T-helper 9 cell (primary cell): ENCODE measurements at places on chromosomes 5 and 9.

DNA sequence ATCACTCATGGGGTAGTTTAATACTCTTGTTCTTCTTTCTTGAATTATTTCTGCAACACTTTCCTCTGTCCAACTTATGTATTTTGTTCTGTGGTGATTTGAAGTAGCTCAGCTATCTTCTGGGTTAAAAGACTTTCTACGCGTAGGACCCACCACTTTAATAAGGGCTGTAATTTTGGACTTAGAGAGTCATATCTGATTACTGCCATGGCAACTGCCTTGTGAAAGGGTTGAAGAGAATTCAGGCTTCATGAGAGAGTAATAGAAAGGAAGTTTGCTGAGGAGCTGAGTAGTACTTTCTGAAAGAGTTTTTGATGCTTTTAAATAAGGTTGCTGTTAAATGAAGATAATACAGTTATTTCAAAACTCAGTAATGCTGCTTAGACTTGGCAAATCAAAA lies 89.5 kb downstream of the TLE4 start:
- DNase-seq: no peak

DNA sequence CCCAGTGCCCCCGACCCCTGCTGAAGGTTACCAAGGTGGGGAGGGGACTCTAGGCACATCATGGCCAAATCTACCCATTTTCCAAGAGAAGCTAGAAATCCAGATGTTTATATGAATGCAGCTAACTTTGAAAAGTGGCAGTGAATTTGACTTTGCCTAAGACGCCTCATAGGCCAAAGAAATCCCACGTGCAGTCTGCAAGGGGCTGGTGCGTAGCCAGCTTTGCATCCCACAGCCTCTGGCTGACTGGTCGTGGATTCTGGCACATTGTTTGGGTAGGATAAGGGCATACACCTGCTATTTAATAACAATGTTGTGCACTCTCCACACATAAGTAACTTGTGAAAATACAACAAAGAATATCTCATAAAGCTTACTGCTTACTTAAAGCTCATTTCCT lies 3.5 kb upstream of the GADD45G start:
- no peak for DNase-seq

DNA sequence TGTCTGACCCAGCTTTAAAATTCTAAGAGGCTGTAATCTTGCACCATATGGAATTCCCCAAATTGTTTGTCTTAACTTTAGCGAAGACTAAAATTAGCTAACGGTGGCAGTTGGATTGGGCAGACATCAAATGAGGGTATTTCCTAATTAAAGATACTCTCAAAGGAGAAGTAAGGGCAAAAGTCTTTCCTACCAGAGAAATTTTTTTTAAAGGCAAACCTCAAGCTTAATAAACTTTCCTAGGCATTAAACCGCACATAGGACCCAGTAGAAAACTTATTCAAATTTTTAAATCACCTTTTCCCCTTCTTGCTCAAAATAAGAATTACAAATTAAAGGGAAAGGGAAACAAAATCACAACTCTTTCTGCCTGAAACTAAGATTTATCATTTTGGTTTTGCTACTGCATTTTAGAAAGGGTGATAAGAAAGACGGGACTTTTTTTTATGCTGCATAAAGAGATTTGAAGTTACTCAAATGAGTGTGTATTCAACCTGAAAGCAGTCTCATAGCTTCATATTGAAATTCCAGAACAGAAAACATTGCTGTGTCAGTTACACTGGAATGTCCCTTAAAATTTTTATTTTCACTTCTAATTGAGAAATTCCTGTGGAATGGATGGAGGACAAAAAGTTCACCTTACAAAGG lies 189.1 kb upstream of the PTGER4 start:
- no peak for DNase-seq

DNA sequence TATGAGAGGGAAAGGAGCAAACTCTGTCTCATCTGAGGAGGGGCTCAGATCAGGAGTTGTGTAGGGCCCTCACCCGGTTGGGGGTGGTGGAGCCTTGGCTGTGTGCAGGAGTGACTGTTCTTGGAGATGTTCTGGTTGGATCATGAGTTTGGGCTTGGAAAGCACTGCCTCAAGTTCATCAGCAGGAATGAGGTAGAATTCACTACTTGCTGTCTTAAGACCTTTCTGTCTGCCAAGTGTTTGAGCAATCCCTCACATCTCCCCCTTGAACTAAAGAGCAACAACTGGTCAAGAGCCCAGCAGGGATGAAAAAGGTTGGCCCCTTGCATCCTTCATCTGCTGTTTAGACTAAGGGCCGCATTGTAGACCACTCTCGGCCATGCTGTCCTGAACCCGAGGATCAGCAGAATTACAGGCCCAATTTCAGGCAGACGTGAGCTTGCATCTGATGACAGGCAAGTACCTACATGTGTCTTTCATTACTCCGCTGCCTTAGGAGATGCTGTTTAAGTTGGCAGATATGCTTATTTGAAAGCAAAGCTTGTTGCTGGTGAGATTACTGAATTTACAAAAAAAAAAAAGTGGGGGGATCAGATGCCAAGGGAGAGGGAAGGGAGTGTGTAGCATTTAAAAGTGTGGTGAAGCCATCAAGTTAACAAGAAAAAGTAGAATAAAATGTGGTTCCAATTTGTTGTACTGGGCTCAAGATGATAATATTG lies 36.4 kb downstream of the PIK3R1 start:
- DNase-seq: no peak

- DNase-seq: no peak
These were observed 456.5 kb upstream of the CDH9 start for GRCh38 chr5:27494887-27495286.

- no peak for DNase-seq
These were observed 356.4 kb upstream of the ACTBL2 start for GRCh38 chr5:57839025-57839424.

- no peak for DNase-seq
These were observed 160.0 kb downstream of the PIK3R1 start for GRCh38 chr5:68375540-68375939.

GRCh38 chr5:74673011-74673790 lies 11.8 kb upstream of the HEXB start:
- DNase-seq: no peak

DNA sequence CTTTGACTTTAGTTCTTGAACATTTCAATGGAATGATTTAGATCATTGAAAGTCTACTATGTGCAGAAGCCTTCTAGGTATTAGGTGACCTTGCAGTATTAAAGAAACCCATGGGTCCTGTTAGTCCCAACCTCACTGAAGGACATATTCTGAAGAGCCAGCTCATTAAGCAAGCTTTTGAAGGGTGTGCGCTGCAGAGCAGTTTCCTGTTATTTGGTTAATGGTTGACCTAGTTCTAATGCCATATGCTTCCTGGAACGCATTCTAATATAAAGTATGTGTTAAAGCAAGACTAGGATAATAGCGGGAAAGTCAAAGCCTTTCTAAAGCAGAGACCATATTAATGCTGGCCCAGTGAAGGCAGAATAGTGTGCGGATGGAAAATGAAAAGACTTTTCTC lies 20.1 kb downstream of the ZNF462 start:
- DNase-seq: no peak

- DNase-seq: no peak
These were observed 5.8 kb downstream of the ANXA6 start for GRCh38 chr5:151151793-151152192.

- DNase-seq: peak; percentile 1
These were observed 160.0 kb downstream of the C9orf152 start for GRCh38 chr9:110047955-110048402.

DNA sequence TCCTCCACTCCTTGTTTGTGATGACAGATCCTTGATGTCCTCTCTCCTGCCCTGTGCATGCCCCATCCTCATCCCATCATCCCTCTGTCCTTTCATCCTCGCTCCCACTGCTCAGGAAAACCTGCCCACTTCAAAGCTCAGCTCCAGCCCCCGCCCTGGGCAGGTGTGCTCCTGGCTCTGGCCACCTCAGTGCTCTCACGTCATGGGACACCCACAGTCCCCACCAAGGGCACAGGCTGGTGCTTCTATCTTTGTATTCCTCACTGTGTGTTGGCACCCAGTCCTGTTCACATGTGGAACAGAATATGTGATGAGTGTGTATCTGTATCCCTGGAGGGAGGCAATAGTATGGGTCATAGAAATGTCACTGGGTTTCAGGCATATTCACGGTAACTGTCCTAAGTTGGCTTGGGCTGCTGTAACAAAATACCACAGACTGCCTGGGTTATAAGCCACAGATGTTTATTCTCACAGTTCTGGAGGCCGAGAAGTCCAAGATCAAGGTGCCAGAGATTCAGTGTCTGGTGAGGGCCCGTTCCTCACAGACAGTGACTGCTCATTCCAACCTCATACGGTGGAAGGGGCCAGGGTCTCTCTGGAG lies 13.5 kb downstream of the GFPT2 start:
- no peak for DNase-seq

DNA sequence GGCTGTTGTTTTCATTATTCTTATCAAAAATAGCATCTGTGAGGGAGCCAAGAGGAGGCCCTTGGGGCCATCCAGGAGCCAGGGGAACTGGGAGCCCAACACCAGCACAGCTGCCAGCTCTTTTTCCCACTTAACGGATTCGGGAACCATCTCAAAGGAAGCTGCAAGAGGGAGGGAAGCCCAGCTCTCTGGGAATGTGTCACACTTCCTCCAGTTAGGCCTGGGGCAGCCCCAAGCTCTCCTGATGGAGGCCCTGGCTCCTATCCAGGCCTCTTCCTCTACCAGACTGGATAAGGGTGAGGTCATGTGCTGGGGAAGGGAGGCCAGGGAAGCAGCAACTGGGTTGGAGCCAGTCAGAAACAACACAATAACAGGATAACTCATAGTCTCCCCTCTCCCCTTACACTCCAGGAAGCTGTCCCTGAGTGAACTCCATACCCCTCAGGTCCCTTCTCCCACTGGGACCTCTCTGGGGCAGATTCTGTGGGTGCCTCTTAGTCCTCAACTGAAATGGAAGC lies 12.7 kb downstream of the CSF2 start:
- no peak for DNase-seq

DNA sequence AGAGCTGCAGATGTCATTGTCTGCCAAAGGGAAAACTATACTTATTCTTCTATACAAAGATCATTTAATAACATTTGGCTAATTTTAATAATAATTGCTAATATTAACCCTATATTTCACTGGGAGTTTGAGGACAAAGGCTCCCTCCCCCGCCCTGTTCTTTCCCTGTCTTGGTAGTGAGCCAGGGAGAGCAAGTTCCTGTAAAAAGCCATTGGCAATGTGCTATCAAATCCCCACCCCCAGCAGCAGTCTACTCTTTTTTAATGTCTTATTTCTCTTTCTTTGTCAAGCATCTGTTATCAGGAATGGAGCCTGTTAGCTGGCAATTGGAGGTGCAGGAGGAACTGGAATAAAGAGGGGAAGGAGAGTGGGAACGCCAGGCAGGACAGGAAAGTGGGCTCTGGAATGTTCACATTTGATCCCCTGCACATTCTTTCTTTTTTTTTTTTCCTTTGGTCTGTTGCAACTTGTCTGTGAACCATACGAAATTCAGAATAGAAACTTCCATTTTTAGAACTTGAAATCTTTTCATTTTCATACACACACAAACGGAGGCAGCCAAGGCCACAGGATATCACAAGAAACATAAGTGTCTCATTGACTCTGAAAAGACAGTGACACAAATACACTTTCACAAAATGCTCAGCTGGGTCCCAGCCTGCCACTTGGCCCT lies 664.8 kb upstream of the ZNF608 start:
- no peak for DNase-seq

GRCh38 chr5:154242964-154243376 lies 52.4 kb downstream of the GALNT10 start:
- no peak for DNase-seq

DNA sequence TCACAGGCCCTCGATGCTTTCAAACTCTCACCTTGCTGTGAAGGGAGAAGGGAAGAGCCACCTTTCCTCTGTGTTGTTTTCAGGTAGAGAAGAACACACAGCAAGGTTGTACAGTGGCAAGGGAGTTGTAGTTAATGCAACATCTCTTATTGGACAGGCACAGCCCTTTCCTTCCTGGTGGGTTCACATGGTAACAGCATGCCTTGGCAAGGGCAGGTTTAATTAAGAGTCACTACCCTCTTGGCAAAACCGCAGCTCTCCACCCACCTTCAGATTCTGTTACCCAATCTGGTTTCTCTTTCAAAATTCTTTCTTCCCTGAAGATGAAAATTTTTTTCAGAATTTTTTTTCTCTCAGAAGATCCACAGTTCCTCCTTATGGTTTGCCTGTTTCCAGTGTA lies 253.1 kb downstream of the TLR4 start:
- DNase-seq: no peak

DNA sequence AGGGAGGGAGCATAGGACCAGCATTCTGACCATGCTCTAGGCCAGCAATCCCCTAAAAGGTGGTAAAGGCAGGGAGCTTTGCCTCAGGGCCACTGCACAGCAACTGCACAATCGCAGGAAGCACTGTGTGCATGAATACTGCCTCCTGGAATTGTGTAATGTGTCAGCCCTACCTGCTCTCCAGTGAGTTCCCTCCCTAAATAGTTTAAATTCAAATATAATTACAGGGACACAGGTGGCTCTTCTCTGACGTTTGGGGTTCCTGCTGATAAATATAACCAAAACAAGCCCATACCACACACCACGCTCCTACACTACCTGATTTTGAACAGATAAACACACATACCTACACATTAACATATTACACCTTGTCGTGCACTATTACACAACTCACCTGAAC lies 9.0 kb downstream of the BAG1 start:
- no peak for DNase-seq

DNA sequence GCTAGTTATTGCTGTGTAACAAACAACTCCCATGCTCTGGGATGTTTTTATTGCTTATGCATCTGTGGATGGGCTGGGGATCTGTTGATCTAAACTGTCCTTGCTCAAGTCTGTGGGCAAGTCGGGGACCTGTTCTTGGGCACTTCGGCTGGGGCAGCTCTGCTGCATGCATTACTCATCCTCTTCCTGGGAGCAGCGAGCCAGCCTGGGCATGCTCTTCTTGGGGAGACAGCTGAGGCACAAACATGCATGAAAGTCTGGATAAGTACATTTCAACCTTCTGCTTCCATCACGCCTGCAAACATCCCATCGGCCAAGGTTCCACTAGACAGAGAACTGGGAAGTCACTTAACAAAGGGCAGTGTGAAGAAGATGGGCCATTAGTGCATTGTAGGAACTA lies 66.3 kb downstream of the ANKRD33B start:
- no peak for DNase-seq

- DNase-seq: no peak
These were observed 96.3 kb downstream of the TTLL11 start for GRCh38 chr9:121996783-121997182.

- DNase-seq: no peak
These were observed 115.2 kb upstream of the LHFPL2 start for GRCh38 chr5:78763659-78764189.

- DNase-seq: no peak
These were observed 78.4 kb downstream of the VAV2 start for GRCh38 chr9:133913571-133914369.

DNA sequence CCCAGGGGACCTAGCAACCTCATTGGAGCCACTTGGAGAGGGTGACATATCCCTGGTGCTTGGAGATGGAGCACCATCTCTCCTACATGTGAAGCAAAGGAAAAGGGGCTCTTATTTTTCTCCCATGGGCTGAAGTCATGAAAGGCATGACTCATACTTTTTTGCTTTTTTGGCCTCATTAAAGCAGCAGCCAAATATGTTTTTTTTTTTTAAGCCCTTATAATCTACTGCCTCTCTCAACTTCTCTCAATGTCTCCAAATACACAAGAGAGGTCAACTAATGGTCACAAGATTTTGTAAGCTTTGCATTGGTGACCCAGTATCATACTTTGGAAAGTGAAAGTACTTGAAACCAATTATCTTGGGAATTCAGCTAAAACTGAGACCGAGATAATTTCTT lies 1.6 kb upstream of the CFAP90 start:
- no peak for DNase-seq

GRCh38 chr5:104241046-104241445 lies 678.5 kb upstream of the NUDT12 start:
- no peak for DNase-seq
